Non-pigmented ciliary epithelial cell (primary cell): ENCODE measurements at places on chromosomes 12 and 14.

- DNase-seq, result no peak
Measured at GRCh38 chr14:83814896-83815295, 1715.0 kb upstream of the FLRT2 start.

- DNase-seq, result no peak
Measured at GRCh38 chr12:50425589-50426258, 25.0 kb downstream of the LARP4 start.

DNA sequence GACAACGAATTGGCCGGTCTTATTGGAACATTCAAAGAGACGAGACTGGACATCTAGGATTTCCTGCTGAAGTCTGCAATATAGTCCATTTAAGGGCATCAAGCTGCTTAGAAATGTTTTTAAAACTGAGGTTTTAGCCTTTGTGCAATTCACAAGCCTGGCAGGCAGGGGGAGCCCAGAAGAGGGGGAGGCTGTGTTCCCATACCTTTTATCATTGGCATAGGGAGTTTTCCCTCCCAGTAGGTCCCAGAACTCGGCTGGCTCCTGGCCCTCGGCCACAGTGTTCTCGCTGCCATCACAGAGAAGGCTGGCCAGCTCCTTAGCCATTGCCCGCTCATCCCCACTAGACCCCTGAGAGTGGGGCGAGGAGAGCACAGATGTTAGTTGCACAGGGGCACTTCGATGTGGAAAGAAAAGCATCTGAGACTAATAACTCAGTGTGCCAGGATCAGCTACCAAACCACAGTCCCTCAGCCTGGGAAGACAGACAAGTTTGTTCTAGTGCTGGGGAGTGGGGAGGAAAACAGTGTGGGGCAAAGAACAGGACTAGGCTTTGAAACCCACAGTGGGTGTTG is 15.1 kb downstream of the AVIL start:
- DNase-seq, result no peak

DNA sequence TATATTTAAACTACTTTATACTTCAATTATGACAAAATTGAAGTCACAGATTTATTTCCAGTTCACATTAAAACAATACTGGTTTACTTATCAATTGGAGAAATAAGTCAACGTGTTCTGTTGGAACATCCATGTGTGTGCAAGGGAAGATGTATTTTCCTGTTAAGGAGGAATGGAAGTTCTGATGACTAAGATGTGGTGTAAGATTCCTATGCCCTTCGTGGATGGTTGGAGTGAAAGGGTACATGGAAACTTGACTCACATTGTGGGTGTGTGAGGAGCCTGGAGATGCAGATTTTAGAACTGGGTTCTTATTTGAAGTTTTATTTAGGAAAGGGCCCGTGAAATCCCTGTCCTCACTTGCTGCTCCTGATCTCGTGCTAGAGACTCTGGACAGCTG is 95.3 kb downstream of the CATSPERB start:
- DNase-seq, result no peak
